Activated effector memory CD4-positive, alpha-beta T cell treated with Interleukin-2 at 50 U/mL for 16 hours (primary cell): ENCODE measurements at places on chromosomes 4 and X.

DNA sequence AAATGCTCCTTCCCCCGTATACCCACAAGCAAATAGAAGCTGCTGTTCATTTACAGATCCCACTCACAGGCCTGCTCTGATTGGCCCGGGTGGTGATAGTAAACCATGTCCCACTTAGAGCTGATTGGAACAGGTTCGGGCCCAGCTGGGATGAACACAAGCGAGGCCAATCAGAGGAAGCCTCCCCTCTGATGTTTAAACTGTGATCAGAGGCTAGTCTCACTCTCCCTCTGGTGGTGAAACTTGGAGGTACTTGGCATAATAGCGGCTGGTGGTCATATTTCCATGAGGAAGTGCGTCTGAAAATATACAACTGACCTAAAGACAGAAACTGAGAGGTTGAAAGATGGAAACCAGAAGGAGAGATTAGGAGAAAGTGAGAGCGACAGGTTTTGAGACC is 51.5 kb upstream of the TRPC3 start:
- no peak for DNase-seq

DNA sequence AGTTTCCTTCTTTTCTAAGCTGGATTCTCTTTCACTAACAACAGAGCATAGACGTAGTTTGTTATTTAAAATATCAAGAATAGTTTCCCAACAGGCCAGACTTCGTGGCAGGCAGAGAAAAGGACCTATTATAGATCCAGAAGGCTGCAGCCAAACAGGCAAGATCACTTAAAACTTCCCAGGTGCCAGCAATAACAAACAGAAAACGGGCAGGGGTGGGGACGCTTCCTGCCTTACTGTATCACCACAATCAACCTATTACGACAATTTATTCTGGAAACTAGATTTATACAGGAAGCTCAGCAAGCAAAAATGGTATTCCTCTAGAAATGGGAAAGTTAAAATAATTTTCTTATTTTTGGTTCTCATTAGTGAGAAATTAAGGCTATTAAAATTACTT is 22.1 kb downstream of the RWDD4 start:
- no peak for DNase-seq

GRCh38 chr4:175427751-175428150 is 384.3 kb downstream of the GPM6A start:
- no peak for DNase-seq

GRCh38 chrX:145751943-145752342 is 65.7 kb upstream of the SLITRK2 start:
- no peak for DNase-seq

DNA sequence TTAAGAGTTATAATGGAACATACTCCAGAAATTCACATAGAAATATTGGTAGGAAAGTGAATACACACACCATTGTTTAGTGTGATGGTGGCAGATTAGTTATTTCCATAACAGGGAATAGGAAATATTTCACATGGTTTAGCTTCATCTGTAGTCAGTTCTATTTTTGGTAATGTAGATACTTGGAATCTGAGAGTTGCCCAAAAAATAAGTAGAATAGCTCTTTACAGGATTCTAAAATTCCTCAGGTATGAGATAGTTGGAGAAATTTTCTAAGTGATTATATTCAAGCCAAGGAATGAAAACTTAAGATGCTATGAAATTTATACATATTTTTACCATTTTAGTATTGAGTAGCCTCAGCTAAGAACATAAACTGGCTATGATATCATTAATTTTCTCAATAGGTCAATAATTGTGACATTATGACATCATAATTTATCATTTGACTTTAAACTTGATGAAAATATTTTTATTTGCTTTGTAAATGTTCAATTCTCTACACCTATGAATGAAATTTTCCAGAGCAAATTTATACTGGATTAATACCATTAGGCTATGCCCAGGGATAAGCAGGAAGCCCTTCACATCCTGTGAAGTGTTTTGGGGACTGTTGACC is 35.8 kb downstream of the CPEB2 start:
- no peak for DNase-seq

GRCh38 chr4:177492022-177492421 is 49.8 kb upstream of the AGA start:
- no peak for DNase-seq

- DNase-seq = no peak
Measured at GRCh38 chrX:129427267-129427666, 96.0 kb downstream of the SMARCA1 start.

DNA sequence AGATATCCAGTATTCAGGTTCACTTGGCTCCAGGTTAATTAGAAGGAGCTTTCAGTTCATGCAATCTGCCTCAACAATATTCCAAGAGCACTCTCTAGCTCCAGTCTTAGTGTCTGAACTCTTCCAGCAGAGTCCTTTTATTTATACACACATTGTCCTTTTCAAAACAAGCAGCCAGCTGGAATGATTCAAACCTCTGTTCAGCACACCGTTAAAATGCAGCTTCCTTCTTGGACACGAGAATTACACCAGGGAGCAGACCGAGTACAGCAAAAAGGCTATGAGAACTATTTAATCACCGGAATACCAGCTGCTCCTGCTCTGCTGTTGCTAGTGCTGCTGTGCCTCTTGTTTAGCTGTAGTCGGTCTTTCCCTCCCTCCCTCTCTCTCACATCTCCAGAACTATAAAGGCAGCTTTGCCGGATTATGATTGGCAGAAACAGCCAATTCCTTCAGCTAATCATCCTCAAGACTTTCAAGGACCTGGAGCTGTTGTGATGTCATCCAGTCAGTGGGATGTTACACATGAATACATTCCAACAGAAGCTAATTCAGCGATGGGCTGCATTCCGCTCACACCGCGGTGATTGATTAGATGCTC is at the start of gene NDST4:
TSS of gene NDST4 (minus strand) at position 115 of the 601 bp plus-strand sequence. CDS start 36,584 bp downstream, outside the sequence.
- DNase-seq = no peak

DNA sequence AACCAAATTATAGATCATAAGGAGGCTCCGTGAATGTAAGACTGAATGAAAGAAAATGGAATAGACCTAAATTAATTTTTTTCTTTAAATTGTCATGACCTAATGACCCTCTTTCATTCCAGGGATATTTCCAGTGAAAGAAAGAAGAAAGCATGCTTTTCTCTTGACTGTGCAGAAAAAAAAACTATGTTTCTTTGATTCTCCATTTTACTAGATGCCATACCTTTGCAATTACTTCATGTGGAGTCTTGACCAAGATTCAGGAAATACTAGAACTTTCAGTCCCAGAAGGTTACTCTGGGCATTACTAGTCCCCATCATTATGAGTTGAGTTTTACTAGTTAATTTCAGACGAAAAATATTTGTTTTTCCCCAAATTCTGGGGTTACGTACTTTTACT is 6.4 kb upstream of the COMMD8 start:
- DNase-seq = no peak

DNA sequence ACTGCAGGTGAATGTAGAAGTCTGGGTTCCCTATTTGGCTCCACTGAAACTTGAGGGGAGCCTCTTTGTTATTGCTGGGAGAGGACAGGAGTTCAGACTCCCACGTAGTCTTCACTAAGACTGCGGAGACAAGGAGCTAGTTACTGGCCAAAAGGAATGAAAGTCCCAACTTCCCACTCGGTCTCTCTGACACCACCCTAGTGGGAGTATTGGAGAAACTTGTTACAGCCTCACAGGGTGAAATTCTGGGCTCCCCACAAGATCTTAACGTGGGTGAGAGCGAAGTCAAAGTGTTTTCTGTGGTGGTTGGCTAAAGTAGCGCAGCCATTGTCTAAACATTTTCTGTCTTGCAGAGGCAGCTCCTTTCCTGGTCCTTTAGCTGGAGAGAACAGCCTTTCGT is 13.5 kb downstream of the MYOZ2 start:
- no peak for DNase-seq

DNA sequence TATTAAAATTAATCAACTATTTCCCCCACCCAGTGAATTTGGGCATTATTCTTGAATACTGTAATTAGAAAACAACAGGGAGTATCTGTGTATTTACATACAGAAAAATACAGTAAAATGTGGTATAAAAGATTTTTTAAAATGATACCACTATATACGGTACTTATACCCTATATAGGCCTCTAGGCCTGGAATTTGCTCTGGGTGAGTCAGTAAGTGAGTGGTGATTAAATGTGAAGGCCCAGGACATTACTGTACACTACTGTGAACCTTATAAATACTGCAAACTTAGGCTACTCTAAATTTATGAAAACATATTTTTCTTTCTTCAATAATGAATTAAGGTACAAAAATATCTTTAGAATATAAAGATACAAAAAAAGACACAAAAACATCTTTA is 6.3 kb upstream of the CSN3 start:
- DNase-seq = no peak

DNA sequence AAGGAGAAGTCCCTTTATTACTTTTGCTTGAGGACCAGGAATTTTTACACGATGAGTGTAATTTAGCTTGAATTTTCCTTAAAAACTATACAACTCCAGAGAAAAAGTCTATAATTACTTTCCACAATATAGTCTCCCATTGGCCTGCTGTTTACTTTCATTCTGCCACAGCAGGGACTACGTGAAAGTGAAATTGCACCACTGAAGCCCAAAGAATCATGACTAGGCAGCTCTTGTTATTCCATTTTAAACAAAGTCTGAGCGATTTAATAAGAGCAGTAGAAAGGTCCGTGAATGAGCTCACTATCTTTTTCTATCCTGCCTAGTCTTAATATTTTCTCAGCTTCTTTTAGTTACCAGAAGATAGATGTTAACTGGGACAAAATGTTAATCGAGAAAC is 68.6 kb downstream of the ADGRG4 start:
- DNase-seq = no peak

- no peak for DNase-seq
Measured at GRCh38 chr4:128818442-128818841, 8.9 kb downstream of the JADE1 start.

GRCh38 chr4:86101841-86102240 is 258.0 kb downstream of the MAPK10 start:
- no peak for DNase-seq

DNA sequence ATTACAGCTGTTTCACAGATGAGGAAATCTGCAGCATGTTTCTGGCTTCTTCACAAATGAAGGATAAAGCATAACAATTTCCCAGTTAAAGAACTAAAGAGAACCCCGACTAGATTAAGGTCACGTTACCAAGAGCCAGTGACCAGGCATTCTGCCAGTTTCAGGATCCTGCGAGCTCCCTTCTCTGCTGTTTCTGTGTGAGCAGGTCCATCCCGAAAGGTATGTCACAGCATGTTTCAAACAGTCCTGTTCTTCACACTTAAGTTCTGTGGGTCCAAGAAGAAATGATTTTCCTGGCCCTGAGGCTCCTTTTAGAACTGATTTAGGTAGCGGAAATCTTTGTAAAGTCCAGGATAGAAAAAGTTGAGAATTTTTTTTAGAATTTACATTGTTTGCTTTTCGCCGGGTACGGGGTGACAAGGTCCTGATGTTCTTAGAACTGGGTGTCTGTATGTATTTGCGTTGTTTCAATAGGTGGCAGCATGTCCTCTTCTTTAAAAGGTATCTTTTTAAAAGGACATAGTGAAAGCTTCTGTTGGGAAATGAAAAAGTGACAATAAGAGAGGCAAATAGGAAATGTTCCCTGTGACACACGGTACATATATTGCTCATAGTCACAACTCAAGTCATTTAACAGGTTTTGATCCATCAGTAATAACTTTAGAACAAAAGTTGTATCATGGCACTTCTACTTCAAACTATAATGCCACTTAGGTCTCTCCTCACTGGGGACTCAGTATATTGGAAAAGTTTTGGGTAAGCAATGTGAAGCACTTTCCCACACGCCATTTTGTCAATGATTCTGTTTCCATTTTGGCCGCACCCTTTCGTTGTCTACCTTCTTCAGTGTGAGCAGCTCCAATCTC is 18.4 kb downstream of the IL21 start:
- DNase-seq = no peak

DNA sequence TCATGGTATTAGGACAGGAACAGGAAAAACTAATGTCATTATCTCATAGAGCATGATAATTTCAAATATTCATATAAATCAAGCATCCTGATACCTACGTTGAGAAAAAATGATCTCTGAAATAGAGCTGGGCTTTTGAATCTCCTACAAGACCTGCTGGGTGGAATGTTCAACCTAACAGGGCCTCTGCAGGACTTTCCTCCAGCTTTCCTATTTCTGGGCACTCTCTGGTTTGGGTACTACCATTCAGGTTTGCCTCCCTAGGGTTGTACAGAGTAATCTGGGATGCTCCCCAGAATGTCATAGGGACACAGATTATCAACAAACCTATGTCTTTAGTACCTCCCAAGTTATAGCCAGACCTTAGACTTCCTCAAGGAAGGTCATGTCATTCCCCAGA is 108.9 kb downstream of the CDS1 start:
- DNase-seq = no peak

DNA sequence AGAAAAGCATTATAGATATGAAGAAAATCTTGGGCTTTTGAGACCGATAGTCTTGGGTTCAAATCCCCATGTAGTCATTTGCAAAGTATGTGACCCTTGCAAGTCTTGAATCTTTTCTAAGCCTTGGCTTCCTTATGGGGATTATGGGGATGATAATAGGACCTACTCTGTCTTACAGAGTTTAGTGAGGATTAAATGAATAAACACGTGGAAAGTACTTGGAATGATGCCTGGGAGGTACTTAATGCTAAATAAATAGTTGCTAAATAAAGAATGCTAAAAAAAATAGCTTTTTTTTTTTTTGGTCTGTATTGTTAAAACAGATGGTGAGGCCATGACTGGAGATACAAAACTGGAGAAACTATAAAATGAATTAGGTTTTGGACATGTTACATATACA is 292.7 kb downstream of the GPAT3 start:
- no peak for DNase-seq

DNA sequence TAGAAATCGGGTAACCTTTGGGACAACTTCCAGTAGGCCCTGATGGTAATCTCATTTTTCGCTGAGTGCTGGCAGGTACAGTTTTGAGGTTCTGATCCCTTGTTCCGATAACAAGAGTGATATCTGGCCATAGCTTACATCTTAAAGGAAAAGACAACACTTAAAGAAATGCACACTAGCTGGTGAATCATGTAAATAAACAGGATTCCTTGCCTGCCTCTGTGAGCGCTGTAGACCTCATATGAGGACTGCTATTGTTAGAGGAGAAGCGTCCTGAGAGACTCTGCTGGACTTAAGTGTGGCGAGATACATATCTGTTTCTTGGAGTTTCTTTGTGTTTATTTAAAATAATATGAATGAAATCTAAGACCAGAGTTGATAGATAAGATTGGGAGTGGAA is 149.3 kb upstream of the SLC4A4 start:
- DNase-seq = no peak

- no peak for DNase-seq
Measured at GRCh38 chr4:87041141-87041540, 106.3 kb downstream of the AFF1 start.

DNA sequence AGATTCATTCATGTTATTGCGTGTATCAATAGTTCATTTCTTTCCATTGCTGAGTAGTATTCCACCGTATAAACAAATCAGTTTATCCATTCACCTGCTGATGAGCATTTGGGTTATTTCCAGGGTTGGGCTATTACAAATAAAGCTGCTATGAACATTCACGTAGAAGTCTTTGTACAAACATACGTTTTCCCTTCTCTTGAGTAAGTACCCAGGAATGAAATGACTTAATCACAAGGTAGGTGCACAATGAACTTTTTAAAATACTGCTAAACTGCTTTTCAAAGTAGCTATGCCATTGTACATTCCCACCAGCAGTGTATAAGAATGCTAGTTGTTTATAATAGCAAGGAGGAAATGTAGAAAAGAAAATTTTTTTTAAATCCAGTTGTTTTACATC is 35.9 kb downstream of the SYTL4 start:
- DNase-seq = no peak
